ENCODE measurements at places on chromosomes 2 and 18.
A peak's percentile ranks its signal among the peaks of the same experiment; 100 is the strongest.

- no peaks in the 10 kb centered on the region for H3K36me3 ChIP-seq
- no peak overlapping the region for H3K4me3 ChIP-seq
- peaks cover 56% of the 10 kb centered on the region for H3K27me3 ChIP-seq
- no peak overlapping the region for H3K27ac ChIP-seq
- H3K4me1 ChIP-seq = no peaks in the 10 kb centered on the region
These were observed 4.0 kb upstream of the HOXD4 start for GRCh38 chr2:176147210-176147799.

DNA sequence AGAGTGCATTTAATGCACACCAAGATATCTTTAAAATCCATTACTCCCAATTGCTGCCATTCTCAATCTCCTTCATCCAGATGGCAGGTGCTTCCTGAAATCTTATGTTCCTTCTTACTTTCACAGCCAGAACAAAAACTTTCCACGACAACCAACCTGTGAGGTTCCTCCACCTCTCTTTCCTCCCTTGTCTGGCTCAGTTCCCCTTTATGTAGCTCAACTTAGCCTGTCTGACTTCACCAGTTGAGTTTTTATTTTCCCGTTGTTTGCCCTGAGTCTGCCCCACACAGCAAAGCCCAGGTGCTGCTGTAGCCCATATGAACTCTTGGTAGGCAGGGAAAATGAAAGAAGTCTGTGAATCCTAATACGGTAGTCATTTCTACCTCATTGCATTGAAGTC is 112.5 kb downstream of the MREG start:
- no peak overlapping the region for H3K4me3 ChIP-seq
- DNase-seq = no peak
- no peak overlapping the region for H3K27ac ChIP-seq
- no peaks in the 10 kb centered on the region for H3K36me3 ChIP-seq

- peaks cover 14% of the 10 kb centered on the region for H3K27me3 ChIP-seq
- H3K36me3 ChIP-seq = no peaks in the 10 kb centered on the region
- DNase-seq = no peak
- no peak overlapping the region for H3K27ac ChIP-seq
- H3K4me3 ChIP-seq = no peak overlapping the region
These were observed 204.8 kb upstream of the HS6ST1 start for GRCh38 chr2:128523457-128523856.

GRCh38 chr2:12507295-12507694 is 209.4 kb upstream of the TRIB2 start:
- peak; percentile 89 for DNase-seq
- H3K27ac ChIP-seq = peak overlapping the region; percentile 47
- H3K27me3 ChIP-seq = no peaks in the 10 kb centered on the region
- no peaks in the 10 kb centered on the region for H3K36me3 ChIP-seq
- peak overlapping the region; percentile 64 for H3K4me3 ChIP-seq

DNA sequence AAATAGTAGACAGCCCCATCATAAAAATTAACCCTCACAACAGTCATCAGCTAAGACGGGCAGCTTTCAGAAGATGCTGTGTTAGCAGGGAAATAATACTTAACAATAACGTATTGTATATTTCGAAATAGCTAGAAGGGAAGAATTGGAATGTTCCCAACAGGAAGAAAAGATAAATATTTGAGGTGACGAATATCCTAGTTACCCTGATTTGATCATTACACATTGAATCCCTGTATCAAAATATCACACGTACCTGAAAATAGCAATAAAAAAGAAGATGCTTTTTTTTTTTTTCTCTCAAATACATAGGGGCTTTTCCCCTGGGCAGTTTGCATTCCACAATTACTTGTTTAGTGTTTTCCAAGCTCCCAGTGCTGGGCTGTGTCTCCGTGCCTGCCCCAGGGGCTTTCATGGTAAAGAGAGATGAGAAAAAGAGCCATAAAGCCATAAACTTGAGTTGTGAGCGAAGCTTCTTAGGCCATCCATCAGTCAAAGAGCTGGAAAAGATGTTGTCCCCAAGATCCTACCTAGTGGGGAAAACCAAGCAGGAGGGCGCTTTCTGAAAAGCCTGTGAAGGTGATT is 183.0 kb upstream of the REV1 start:
- no peak overlapping the region for H3K4me3 ChIP-seq
- no peaks in the 10 kb centered on the region for H3K27me3 ChIP-seq
- H3K27ac ChIP-seq = no peak overlapping the region
- DNase-seq = no peak
- H3K36me3 ChIP-seq = no peaks in the 10 kb centered on the region
- no peaks in the 10 kb centered on the region for H3K4me1 ChIP-seq

- H3K36me3 ChIP-seq = no peaks in the 10 kb centered on the region
- no peaks in the 10 kb centered on the region for H3K4me1 ChIP-seq
- H3K4me3 ChIP-seq = no peak overlapping the region
- no peaks in the 10 kb centered on the region for H3K27me3 ChIP-seq
- no peak overlapping the region for H3K27ac ChIP-seq
These were observed 441.8 kb downstream of the CMPK2 start for GRCh38 chr2:6423944-6424343.

DNA sequence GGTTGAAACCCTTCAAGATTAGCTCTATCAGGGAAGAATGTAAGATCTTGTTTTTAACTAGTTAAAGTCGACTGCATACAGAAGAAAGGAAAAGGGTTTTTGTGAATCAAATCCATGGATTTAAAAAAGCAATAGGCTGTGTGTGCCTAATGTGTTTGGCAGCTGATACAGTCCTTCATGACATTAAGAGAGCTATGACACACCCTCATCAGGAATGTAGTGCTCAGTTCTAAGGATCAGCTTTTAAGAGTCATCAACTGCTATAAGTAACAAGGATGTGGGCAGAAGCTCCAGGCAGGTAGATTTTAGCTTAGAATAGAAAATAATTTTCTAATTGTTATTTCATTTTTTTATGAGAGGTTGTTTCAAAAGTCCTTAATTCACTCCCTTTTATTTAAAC is 52.9 kb downstream of the PPP1R1C start:
- H3K27me3 ChIP-seq = peaks cover 10% of the 10 kb centered on the region
- no peak overlapping the region for H3K4me3 ChIP-seq
- no peak overlapping the region for H3K27ac ChIP-seq
- no peaks in the 10 kb centered on the region for H3K36me3 ChIP-seq

DNA sequence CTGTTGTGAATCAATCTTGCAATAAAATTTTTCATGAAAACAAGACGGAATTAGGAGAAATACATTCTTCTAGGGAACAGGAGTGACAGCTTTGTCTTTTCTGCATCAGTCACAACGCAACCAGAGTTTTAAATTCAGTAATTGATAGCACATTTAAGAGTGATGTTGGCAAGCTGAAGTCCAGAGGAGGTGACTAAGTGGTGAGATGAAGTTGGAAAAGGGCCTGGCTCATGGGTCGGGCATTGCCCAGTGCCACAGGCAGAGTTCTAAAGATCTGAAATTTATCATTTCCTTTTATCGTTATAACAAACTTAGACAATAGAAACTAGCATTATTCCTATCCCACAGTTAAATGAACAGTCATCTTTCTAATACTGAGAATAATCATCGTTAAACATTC is 764.6 kb upstream of the ZEB2 start:
- no peak overlapping the region for H3K4me3 ChIP-seq
- H3K27ac ChIP-seq = no peak overlapping the region
- no peak for DNase-seq
- H3K36me3 ChIP-seq = no peaks in the 10 kb centered on the region

DNA sequence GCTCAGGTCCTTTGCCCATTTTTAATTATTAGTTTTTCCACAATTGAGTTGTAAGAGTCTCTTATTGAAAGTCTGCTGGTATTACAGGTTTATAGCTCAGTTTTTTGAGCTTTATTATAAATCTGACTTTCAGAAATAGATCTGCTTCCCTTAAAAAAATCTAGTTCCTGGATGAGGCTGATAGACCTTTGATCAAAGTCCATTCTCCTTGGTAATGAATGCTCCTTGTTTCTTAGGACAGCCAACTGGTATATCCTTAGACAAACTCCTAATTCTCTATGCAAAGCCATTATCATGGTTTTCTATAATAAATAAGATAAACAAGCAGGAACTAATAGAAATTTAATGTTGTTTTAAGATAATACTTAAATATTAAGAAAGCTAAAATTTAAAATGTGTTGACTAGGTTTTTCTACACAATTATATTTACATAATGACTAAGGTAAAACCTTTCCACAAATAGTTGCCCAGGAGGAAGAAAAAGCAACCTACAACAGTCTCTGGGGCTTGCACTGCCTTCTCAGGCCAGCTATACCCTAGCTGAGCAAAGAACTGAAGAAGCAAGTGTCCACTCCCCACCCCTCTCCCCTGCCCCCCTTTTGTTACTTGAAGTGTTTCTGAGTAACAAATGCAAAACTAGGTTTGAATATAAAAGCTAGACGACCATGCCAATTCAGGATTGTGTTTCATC is 16.9 kb downstream of the NT5DC4 start:
- H3K4me3 ChIP-seq = no peak overlapping the region
- H3K27ac ChIP-seq = no peak overlapping the region
- no peaks in the 10 kb centered on the region for H3K27me3 ChIP-seq
- peaks cover 12% of the 10 kb centered on the region for H3K36me3 ChIP-seq

DNA sequence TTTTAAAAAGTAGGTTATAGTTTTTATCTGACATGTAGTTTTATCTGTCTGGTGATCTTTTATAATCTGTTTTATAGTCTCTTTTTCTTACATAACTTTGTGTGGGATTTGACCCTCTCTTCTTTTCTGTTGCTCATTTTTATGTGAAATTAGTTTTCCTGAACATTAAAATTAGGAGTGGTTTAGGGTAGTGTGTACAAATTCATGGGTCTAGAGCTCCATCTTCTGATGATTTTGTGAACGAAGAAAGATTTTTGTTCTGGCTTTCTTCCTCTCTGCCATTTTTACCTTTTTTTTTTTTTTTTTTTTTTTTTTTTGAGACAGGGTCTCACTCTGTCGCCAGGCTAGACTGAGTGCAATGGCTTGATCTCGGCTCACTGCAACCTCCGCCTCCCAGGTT is 46.6 kb downstream of the SLC30A6 start:
- H3K4me3 ChIP-seq = no peak overlapping the region
- H3K27ac ChIP-seq = no peak overlapping the region
- no peaks in the 10 kb centered on the region for H3K4me1 ChIP-seq
- H3K27me3 ChIP-seq = no peaks in the 10 kb centered on the region

DNA sequence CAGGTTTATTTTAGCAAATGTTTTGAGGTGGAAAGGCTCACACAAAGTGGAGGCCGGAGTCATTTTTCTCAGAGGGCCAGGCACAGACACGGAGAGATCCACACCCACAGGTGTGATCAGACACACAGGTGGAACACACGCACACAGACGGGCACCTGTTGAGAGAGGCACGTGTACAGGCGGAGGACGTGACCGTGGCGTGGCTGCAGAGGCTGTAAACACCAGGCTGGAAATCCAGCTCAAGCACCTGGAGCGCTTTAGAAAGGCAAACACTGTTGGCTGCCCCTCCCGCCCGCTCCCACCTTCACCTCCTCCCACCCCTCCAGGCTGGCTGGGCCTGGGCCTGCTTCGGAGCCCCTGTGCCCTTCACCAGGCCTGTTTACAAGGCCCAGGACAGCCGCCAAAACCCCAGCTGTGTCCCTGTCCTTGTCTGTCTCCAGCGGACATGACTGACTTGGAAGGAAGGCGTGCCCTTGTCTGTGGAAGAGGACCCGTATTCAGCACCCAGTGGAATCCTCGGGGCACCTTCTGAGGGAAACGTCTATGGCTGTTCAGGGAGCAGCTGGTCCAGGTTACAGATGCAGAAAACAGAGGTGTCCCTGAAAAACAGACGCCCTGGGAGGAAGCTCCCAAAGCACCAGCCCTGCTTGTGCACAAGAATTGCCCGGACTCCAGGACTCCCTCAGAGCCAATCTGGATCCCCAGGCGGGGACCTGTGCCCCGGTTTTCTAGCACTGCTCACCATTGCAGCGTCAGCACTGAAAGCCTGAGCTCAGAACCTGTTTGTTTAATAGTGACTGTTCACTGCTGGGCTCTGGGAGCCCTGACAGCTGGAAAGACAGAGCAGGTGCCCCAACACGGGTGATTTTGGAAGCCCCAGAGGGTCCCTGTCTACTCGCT is 134.3 kb upstream of the HAAO start:
- H3K27me3 ChIP-seq = no peaks in the 10 kb centered on the region
- no peak overlapping the region for H3K27ac ChIP-seq
- no peak for DNase-seq
- no peaks in the 10 kb centered on the region for H3K36me3 ChIP-seq

DNA sequence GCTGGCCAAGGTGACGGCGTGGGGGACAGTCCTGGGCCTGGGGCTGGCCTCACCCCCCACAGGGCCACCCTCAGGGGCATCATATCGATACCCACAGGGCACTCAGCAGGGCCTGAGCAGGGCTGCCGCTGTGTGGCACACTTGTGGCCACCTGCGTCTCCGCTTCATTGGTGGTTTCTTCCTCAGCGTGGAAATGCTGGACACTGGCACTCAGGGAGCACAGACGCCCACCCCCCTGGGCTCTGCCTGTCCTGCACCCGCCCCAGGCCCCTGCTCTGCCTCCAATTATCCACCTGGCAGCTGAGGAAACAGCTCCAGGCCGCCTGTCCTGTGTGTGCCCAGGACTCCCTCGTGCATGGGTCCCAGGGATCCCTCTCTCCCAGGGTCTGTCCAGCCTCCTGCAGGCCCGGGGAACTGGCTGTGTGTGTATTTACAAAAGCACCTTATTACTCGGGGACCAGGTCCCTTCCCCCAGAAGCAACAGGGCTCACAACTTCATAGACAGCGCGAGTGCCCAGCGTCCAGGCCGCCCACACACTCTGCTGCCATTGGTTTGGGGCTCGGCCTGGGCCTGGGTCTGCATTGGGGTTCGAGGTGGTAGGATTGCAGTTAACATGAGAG is 13.1 kb downstream of the CROCC2 start:
- no peak overlapping the region for H3K4me3 ChIP-seq
- H3K4me1 ChIP-seq = no peaks in the 10 kb centered on the region
- no peaks in the 10 kb centered on the region for H3K27me3 ChIP-seq
- peak; percentile 56 for DNase-seq
- no peaks in the 10 kb centered on the region for H3K36me3 ChIP-seq

DNA sequence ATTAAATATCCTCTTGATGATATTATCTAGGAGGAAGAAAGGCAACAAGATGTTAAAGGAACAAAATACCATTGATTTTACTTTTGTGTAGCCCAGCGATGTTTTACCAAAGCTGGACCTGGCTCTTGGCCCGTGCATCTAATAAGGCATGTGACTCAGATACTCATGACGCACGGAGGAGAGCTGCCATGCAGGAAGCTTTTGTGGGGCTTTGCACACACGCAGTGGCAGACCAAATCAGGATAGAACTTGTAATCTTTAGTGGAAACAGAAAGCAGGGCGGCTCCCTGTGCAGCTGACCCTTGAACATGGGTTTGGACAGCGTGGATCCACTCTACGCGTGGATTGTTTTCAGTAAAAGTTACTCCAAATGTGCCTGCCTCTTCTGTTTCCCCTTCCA is 190.0 kb downstream of the NAPG start:
- H3K4me3 ChIP-seq = no peak overlapping the region
- DNase-seq = no peak
- H3K27ac ChIP-seq = no peak overlapping the region

All from natural killer cell treated with Interleukin-12 subunit alpha and Interleukin-12 subunit beta and Interleukin-15 and Interleukin-18, amount 100 ng/mL, for 72 hours (primary cell).